Kidney glomerular epithelial cell (primary cell): ENCODE measurements at places on chromosomes 4 and X.

DNA sequence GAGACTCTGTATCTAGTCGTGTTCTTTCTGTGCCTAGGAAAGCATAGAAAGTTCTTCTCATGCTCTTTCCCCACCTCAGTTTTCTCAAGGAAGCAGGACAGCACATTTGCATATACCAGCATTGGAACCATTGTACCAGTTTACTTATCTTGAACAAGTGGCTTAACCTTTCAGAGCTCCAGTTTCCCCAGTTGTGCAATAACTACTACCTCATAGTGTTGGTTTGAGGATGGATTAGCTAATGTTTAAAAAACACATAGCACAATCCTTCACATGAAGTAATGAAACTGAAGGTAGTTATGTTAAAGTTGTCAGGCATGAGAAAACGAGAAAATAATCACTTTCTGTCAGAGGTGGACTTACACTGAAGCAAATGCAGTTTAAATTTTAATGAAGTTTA, 92.2 kb upstream of the H2AZ1 start:
- peak; percentile 2 for DNase-seq

DNA sequence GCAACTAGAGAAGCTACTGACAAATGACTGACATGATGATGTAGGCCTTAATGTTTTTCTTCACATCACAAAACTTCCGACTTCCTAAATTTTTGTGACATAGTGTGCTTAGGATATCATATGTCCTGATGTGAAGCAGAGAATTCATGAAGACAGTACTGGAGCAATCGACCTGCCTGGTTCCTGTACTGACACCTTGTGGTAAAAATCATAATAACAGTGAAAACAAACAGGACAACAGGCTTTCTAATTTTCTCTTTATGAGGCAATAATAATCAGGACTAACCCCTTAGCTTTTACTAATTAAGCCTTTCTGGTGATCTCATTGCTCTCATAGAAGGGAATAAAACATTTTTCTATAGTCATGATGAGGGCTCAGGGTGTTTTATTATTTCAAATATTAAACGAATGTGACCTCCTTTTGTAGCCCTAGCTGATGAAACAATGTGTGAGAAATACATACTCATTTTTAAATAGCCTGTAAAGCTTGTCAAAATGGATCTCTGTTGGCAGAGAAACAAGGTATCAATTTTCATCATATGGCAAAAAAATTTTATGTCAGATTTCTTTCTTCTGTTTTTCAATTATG, 158.4 kb downstream of the TENT5D start:
- peak; percentile 1 for DNase-seq

- DNase-seq, result no peak
Measured at GRCh38 chr4:28490669-28491068, 1630.0 kb downstream of the STIM2 start.

GRCh38 chrX:140249088-140249487, 255.8 kb downstream of the SOX3 start:
- no peak for DNase-seq
